ENCODE measurements at places on chromosomes 6 and 20.

DNA sequence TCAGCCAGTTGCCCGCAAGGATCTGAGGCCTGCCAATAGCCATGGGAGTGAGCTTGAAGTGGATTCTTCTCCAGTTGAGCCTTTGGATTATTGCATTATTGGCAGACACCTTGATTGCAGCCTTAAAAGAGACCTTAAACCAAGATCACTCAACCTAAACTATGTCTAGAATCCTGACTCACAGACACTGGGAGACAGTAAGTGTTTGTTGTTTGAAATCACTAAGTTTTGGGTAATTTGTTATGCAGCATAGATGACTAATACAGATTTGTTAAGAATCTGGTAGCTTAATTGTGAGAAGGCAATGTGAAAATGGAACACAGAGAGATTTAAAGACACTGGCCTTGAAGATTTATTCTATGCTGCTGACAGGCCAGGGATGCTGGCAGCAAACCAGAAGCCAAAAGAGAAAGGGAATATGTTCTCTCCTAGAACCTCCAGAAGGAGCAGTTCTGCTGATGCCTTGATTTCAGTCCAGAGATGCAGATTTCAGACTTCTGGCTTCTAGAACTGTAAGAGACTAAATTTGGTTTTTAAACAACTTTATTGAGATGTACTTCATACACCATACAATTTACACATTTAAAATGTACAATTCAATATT lies 17.6 kb downstream of the SIRPD start:
- DNase-seq = no peak

- no peak for DNase-seq
These were observed 30.9 kb downstream of the KIAA1755 start for GRCh38 chr20:38229376-38230252.

DNA sequence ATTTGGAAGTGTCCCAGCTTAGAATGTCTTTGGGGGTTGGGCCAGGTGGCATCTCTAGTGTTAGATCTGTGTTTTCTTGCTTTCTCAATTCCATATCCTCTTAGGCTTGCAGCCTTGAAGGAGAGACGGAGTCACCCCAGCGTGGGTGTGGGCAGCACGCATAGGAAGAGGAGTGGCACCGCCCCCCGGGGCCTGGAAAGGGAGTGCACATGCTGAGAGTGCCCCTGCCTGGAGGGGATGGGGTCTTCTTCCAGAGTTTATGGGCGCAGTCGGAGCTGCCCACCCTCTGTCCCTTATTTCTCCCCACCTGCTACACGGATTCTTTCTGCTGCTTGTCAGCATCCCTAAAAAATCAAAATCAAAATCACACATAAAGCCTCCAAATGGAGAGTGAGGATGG lies 309.7 kb downstream of the QKI start:
- no peak for DNase-seq

DNA sequence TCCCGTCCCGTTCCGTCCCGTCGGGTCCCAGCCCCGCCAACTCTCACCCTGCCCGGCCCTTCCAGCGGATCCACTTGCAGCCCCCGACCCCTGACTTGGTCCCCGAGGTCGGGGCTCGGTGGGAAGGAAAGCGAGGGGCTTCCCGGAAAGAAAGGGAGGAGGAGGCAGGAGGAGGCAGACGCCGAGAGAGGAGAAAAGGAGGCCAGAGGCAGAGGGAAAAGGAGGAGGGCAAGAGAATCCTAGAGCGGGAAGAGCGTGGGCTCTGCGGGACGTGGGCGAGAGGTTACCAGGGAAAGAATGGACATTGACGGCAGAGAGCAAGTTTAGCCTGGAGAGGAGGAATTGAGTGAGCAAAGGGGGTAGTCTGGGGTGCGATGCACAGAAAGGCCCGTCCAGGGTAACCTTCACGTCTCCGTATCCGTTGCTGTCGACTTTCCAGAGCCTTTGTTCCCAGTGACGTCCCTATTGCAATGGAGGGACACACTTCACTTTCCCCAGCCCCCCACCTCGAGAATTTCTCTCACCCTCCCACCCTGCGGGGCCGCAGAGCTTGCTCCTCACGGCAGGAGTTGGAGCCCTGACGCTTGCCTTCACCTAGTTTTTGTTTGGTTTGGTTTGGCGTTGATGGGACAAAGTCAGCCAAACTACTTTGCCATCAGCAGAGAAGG lies 477 bp upstream of the MOXD1 start:
- DNase-seq = no peak

GRCh38 chr6:118862443-118862842 lies 31.5 kb upstream of the ASF1A start:
- DNase-seq = no peak

DNA sequence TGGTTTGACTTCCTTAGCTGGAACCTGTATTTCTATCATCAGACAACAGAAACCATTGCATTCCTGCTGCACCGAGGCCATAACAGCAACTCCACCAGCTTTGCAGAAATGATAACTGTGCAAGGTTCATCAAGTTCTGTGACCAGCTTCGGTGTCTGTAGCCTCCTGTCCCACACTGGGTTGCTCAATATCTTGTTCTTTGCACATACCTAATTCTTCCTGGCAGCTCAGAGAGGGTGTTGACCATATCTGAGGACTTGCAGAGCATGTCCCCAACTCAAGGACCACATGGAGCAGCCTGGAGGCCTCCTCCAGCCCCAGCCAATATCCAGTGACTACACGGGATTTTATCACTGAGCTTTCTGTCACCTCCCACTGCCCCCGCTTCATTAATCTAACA lies 59.3 kb upstream of the SCAF8 start:
- no peak for DNase-seq

- DNase-seq = no peak
These were observed 29.5 kb downstream of the EEF1A1 start for GRCh38 chr6:73491377-73491776.

GRCh38 chr20:64253443-64253842 lies 2.1 kb upstream of the PCMTD2 start:
- DNase-seq = no peak

GRCh38 chr6:71034563-71035345 lies 77.9 kb upstream of the B3GAT2 start:
- no peak for DNase-seq

- DNase-seq = no peak
These were observed 150.0 kb upstream of the AHI1 start for GRCh38 chr6:135647521-135647920.

Data from NCI-H524 treated with DMSO at 0.1 percent for 48 hours (cell line).